Islet precursor cell (in vitro differentiated cells): ENCODE measurements at places on chromosomes 1 and 21.

DNA sequence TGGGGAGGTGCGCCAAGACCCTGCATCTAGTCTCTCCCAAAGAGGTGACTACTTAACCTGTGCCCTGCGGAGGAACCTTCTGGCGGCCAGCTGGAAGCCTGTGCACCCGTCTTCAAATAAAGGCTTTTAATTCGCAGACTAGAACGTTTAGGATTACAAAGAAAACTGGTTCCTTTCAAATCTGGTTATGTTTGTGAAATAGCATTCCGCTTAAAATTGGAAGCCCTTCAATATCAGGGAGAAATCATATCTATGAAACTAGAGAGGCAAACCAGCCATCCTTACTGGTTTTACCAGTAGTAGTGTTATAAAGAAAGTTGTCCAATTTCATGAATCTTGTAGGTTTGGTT is 250.8 kb downstream of the FAM72C start:
- DNase-seq = no peak

DNA sequence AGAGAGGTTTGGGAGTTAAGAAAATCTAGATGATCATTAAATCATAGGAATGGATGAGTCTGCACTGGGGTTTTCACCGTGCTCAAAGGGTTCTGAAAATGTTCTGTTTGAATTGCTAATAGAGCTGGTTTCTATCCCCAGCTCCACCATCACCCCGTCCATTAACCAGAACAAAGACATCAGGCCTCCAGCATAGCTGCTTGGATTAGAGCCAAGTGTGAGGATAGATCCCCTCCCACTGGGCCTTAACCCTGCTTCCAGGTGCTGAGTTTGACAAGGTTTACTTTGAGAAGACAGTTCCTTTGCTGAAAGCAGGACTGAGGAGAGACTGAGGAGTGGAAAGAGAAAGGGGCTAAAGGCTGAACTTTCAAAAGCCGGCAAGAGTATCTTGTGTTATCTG is 48.3 kb downstream of the MPZL1 start:
- no peak for DNase-seq

GRCh38 chr1:60848583-60849188 is 233.7 kb upstream of the NFIA start:
- no peak for DNase-seq

DNA sequence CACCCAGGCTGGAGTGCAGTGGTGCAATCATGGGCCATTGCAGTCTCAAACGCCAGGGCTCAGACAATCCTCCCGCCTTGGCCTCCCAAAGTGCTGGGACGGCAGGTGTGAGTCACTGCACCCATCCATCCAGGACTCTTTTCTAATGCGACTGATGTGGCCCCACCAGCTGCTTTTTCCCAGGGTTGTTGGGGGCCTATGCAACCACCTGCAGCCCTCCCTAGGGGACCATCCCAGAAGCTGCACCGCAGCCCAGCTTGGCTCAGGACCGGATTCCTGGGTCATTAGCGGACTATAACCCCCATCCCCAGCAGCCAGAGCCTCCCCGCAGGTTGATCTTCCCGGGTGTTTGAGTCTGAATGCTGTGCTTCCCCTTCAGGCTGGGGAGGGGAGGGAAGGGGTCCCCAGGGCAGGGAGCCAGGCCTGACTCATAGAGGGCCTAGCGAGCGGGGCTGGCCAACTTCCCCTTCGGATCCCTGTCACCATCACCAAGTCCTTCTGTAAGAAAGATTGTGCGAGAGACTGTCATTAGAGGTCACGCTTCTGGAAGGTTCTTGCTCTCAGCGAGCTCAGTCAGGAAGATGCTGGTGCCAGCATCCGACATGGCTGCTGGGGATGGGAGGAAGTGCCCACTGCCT is 108.7 kb upstream of the ACTRT2 start:
- DNase-seq = no peak
